Retina (tissue), 1 donor: ENCODE measurements at places on chromosomes 13 and 19.

GRCh38 chr19:367963-368629, 23.5 kb upstream of the MIER2 start:
- no peak for DNase-seq

GRCh38 chr13:98488736-98489135, 88.2 kb downstream of the STK24 start:
- no peak for DNase-seq

DNA sequence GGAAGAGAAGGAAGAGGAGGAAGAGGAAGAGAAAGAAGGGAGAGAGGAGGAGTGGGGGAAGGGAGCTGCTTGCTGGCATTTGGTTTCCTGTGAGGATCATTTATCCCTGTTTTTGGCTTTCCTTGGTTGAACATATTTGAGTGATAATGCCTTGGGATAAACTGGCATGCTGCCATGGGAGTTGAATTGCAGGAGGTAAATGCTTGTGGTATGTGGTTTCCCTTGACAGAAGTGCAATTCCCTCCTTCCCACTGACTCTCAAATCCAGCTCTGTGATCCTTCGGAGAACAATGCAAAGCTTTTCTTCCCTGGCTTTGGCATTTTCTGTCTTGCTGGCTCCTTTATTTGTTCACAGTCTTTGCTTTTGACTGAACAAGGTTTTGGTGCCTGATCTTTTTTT, 27.2 kb upstream of the CBY2 start:
- DNase-seq, result no peak

GRCh38 chr19:22526661-22527272, 104.6 kb upstream of the ZNF98 start:
- no peak for DNase-seq

GRCh38 chr13:67878376-67878775, 648.2 kb upstream of the PCDH9 start:
- no peak for DNase-seq

DNA sequence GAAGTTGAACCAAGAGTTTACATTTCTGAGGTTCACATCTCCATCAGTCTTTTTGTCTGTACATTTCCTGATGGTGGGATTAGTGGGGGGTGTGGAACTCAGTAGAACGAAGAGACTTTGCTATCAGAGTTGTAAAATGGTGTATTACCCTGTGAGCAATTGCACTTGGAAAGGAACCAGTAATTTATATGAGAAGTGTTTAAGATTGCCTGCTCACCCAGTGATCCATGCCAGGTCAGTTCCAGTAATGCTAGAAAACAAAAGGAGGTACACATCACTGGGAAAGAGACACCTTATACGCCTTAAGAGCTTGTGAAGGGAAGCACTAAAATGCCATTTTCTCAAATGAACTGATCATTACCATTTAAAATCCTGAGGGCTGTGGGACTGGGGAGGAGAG, 7.5 kb upstream of the DACH1 start:
- no peak for DNase-seq

DNA sequence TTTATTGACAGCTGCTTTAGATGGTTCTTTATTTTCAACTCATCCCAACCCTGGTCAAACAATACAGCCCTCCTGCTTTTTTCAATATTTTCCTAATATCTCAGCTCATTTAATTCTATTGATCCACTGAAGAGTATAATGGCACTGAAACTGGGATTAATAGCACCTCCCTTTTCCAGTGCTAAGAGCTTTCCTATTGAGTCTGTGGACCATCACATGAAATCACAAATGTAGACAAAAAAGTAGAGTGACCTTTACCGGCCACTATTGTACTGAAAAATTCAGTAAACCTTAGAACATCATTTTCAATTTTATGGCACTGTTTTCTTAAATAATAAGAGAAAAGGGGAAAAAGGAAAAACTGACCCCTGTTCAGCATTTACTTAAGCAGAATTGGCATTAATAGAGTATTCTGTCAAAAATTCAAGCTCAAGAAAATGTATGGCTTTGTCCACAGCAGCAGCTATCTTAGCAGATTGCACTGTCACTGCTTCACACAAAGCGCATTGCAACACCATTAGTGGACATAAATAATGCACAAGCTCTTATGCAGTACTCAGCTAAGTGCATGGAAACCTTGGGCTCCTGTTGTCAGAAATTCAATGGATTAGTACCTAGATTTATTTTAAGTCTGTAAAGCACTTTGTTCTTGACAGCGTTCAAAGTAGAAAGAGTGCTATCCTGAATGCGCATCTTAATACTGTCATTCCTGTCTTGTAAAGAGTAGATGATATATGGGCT, 851.0 kb upstream of the KLHL1 start:
- peak; percentile 54 for DNase-seq

GRCh38 chr19:47094557-47095475, 18.8 kb downstream of the ZC3H4 start:
- DNase-seq, result no peak

DNA sequence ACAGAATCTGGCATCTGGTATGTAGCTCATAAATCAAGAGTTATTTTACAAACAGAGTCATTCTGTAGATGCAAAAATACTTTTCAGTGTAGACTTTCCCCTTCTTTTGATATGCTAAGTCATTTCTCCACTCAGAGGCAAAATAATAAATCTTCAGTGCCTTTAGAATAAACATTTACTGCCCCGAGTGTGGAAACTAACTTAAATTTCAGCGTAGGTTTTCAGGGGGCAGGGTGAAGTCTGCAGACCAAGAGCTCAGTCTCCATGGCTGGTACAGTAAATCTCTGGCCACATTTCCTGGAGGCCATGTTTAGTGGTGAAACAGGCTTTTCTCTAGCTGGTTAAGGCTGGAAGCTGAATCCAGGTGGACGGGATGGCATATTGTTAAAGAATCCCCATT, 13.1 kb upstream of the ADPRHL1 start:
- DNase-seq, result no peak

DNA sequence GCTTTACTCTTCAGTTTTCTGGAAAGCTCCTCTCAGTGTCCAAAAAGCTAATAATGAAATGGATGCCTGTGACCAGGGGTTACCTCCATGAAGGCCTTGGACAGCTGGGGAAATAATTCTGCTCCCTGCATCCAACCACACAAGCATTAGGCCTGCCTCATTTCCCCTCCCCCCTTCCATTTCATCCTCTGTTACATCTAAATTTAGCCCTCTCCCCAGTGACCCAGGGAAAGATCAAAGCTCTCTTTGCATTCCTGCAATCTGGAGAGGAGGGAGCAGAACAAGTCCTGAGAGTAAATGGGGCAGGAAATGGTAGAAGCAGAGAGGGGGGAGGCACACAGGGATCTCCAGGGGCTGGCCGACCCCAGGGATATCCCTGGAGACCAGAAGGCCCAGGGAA, 452.7 kb downstream of the TSHZ3 start:
- DNase-seq, result peak; percentile 34

- DNase-seq, result no peak
These were observed 6.7 kb downstream of the DNM2 start for GRCh38 chr19:10724573-10725071.

DNA sequence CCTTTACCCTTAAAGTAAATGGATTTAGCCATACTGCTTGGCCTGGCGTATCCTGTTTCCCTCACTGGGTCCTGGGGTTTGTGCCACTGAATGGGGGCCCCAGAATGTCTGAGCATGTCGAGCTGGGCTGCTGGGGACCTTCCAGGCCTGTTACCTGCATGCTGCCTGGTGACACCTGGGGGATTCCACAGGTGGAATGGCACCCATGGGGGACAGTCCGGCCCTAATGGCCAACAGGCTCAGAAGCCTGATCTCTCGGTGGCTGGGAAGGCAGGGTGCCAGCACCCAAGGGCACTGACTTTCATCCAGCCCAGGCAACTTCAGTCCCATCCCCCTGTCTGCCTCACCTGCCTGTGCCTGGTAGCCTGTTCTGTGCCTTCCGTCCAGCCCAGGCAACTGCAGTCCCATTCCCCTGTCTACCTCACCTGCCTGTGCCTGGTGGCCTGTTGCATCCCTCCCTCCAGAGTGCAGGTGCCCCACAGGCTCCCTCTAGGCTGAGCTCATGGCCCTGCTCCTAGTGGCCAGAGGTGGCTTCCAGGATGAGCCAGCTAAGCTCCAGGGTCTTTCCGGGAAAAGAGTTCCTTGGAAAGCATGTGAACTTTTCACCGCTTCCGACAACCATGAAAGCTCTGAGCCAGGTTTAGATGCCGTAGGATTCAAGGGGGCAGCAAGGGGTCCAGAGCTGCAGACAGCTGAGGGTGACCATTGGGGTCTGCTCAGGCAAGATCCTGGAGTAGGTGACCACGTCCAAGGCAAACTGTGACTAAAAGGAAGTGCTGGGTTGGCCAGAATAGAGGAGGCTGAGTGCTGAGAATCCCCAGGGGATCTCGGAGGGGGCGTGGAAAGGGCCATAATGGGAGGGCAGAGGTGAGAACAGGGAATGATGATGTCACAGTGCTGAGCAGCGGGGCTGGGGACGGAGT, 30.3 kb upstream of the ZNF492 start:
- DNase-seq, result no peak

- DNase-seq, result no peak
These were observed 7.3 kb upstream of the CCNE1 start for GRCh38 chr19:29804493-29804892.

DNA sequence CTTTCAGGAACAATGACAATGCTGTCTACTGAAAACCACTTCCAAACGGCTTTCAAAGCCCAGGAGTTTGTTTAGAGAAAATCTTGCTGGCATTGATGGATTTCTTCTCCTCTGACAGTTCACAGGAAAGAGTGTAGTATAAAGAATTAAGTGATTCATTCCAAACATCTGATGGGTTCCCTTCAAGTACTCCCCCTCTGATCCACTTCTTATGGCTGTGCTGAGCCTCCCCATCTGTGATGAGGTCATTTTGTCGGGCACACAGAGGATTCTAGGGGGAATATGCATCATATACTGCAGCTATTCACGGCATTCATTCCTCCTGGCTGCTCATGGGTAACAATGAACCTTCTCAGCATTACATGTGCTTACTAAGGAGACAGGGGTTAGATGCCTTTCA, 107.9 kb downstream of the RGCC start:
- DNase-seq, result peak; percentile 51

GRCh38 chr13:112779856-112780604, 90.2 kb downstream of the ATP11A start:
- no peak for DNase-seq

DNA sequence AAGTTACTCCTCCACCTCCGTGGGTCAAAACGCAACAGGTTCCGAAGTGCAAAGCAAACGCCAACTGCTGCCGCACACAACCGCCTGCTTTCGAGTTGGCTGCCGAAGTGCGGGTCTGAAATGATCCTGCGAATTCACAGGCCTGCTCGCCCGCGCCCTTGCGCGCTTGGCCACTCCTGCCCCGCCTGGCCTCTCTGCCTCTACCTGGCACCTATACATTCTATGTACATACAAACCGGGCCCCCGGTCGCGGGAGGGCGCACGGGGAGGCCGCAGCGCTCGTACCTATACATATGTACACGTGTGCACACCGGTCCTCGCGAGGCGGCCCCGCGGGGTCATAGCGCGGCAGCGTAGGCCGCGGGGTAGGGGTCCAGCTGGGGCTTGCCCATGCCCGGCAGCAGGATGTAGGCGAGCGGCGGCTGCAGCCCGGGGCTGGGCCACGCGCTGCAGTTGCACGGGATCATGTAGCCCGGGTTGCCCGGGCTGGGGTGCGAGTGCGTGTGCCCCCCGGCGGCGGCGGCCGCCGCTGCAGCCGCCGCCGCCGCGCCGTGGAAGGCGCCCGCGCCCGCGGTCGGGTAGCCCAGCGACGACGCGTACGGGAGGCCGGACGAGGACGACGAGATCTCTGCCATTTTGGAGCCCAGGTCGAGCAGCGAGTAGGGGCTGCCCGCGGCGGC, 1.3 kb downstream of the SOX21 start:
- peak; percentile 72 for DNase-seq

- DNase-seq, result no peak
These were observed 208.1 kb downstream of the RBM26 start for GRCh38 chr13:79197933-79198332.

- no peak for DNase-seq
These were observed 122.8 kb upstream of the SOX1 start for GRCh38 chr13:111944171-111944583.

DNA sequence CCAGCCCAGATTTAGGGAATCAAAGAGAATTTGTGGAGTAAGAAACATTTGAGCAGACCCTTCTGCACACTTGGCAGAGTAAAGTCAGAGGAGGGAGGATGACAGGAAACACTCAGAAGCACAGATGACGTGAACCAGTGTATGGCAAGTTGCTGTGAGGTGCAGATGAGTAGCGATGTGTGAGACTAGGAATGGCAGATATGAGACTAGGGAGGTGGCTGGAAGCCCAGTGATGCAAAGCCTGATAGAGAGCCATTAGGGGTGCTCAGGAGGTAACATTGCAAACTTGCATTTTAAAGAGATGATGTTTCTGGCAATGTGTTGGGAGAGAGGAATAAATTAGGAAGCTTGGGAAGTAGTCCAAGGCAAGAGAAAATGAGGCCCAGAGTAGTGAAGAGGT, 44.0 kb downstream of the PCDH17 start:
- DNase-seq, result no peak

DNA sequence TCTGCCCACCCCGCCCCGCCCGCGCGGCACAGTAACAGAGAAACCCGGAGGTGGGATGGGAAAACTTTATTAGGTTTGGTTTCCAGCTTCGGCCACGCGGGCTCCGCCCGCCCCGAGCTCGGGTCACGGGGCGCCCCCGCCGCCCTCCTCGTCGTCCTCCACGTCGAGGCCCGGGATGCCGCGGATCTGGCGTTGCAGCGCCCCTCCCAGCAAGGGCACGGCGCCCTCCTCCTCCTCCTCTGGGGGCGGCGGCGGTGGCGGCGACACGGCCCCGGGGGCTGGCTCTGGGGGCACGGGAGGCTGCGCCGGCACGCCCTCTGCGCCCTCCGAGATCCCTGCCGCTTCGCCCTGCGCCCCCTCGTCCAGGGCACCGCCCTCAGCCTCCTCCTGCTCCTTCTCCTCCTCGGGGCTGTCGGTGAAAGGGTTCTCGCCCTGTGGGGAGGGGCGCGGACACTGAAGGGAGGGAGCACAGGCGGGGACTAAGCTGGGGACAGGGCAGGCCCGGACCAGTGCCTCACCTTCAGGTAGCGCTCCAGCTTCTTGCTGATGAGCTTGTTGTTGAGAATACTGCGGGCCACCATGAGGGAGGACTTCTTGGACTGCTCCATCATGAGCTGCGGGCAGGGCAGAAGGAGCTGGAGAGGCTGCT, 536 bp upstream of the AKAP8 start:
- no peak for DNase-seq

DNA sequence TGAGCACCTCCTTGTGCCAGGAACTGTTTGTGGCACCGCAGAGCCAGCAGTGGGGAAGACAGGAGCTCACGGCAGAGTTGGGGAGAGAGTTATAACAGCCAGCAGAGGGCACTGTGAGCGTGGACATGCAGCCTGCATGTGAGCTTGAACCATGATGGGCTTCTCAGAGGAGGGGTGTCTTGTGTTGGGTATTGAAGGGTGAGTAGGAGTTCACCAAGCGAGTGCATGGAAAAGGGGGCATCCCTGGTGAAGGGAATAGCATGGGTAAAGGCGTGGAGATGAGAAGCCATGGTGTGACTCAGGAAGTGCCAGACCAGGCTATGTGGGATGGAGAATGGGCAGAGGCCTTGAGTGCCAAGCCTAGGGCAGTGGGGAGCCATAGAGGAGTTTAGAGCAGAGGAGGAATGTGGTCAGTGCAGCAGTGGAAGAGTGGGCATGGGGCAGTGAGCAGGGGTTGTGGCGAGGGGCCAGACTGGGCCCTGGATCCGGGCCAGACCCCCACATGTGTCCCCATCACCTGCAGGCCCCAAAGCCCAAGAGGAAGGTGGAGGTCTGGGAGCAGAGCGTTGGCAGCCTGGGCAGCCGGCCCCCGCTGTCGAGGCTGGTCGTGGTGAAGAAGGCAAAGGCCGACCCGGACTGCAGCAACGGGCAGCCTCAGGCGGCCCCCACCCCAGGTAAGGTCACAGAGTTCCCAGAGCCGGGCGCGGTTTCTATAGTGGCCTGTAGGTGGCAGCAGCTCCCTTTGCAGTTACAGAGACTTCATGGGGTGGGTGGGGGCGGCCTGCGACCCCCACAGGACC, 11.8 kb upstream of the SHD start:
- peak; percentile 68 for DNase-seq

- DNase-seq, result no peak
These were observed 7.4 kb upstream of the IGFL1 start for GRCh38 chr19:46221981-46222610.
